NCI-H2081 treated with DMSO at 0.1 percent for 48 hours (cell line): ENCODE measurements at places on chromosomes 4 and X.

GRCh38 chrX:30626402-30626801, 26.8 kb upstream of the GK start:
- no peak for DNase-seq

- DNase-seq = no peak
Measured at GRCh38 chr4:176044589-176044951, 21.1 kb upstream of the WDR17 start.

DNA sequence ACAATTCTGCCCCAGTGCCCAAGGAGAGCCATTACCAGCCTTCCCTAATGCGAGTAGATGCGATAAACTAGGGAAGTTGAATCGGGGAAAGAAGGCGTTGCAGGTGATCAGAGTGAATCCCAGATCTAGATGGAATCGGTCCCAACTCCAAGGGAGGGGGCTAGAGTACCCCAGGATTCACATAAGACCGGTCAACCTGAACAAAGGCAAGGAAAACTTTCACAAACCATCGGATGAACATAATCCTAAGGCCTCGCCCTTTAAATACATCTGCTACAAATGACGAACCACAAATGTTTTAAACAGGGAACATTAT, 11.2 kb upstream of the ZCCHC13 start:
- no peak for DNase-seq

DNA sequence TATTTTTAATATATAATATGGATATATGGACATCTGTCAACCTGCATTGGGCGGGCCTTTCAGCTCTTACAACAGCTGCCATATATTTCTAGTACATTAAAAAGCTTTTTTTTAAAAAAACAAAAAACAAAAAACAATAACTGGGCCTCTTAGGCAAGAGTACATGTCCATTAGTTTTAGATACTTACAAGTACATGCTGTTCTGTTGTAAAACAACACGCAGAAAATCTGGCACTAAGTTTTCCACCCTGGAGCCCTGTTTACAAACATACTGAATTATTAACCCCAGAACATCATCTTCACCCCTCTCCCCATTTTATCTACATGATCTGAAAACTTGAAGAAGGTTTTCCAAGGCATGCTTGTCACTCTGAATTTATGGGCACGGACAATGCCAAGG, 29.8 kb downstream of the RAI2 start:
- no peak for DNase-seq

GRCh38 chr4:74258963-74259362, 49.3 kb upstream of the EPGN start:
- no peak for DNase-seq

DNA sequence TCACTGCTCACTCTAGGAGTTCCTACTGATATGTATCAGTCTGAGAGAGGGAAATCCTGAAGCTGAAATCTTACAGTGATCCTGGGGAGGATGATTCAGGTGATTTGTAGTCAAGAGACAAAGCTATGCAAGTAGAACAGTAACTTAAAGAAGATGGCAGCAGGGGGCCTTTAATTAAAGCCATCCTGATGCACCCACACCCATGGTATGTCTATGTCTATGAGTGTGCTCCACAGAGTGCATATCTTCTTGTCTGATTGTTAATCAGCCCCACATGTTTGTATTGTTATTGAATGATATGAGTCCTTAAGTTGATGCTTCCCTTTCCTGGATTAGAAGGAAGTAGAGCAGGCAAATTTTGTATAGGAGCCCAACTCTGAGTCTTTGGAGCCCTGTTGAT, 78.8 kb downstream of the NHS start:
- DNase-seq = no peak

DNA sequence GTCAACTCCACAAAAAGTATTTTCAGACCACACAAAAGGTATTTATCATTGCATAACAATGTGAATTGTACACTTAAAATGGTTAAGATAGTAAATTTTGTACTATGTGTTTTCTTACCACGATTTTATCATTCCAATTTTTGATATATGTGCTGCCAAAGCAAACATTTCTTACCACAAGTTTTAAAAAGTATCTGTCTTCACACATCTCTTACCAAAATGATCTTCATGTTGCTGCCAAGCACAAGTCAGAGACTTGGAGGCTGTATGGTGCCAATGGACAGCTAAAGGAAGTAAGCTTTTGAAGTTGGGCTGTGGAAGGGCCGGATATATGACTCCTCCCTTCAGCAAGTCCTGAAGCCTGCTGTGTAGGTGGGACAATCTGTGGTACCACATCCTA, 67.9 kb downstream of the TMLHE start:
- DNase-seq = no peak

GRCh38 chr4:77002321-77003107, 53.0 kb downstream of the SEPTIN11 start:
- DNase-seq = no peak

DNA sequence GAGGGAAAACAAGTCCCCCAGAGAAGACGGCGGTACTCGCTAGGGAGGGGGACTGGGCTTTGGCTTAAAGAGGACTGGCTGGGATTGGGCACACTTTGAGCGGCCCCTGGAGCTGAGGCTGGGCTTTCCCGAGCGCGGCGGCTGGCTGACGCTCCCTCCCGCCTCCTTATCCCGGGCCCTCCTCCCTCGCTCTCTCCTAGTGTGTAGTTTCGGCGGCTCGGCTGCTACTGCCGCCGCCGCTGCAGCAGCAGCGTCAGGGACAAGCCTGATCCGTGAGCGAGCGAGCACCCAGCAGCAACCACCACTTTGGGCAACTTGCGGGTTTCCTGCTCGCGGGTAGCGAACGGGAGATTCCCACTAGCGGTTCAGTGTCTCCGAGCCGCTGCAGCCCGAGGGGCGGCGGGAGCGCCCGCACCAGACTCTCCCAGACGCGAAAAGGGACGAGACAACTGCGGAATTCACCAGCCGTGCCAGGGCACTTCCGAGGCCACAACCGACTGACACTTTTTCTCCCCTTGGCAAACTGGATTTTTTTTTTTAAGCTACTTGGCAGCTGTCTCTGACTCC, 632 bp upstream of the PCDH7 start:
- no peak for DNase-seq

DNA sequence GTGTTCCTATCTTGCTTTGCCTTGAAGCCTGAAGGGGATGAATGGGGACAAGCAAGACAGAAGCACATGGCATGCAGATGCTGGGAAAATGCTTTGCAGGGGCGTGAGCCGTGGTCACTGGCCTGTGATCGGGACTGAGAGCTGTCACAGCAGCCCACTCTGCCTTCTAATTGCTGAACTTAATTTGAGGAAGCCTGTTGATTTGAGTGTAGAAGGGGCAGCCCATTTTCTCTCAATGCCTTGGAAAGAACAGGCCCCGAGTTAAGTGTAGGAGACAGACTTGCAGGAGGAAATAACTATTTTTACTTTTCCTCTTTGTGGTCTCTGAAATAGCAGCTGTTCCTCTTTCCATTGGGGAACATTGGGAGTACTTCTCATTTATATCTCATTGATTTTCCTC, 26.1 kb upstream of the TBC1D1 start:
- DNase-seq = no peak

- DNase-seq = no peak
Measured at GRCh38 chrX:140572724-140573123, 67.9 kb upstream of the SOX3 start.

DNA sequence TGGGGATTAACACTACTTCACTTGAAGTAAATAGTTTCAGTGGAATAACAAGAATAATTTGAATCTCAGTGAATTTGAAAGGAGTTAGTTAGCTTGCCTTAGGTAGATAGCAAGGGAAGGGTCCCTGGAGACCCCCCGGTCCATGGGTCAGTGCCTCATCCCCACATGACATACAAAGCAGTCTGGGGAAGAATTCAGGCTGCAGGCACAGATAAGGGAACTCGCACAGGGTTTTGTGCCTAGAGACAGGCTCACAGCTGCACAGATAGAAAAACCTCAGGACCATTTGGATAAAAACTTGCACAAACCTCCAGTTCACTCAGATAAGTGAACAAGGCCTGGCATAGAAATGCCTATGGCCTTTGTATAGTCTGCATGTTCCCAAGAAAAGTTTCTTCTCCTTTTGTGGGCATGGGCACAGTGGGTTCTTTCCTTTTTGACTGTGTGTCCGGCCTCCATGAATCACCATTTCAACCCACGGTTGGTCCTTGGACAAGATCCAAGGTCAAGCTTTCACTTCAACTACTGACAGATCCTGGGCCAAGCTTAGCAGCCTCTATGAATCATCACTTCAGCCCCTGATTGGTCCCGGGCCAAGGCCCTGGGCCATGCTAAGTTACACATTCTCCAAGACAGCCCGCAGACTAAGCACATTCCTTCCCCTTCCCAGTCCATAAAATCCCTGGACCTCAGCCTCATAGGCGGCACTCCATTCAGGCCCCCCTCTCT, 108.3 kb upstream of the KLHL4 start:
- no peak for DNase-seq

DNA sequence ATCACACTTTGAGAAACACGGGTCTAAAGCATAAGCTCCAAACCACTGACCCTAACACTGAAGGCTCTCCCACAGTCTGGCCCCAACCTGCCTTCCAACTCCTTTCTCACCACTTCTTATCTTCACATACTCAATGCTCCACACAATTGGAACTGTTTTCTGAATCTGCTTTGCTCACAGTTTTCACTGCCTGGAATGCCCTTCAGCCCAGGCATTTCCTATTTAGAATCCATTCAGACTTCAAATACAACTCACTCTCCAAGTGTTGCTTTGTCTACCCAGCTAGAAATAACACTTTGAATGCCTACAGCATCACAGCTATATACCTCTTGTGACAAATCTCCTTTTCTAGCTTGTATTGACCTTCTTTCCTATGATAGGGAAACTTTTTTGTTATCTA, 10.2 kb downstream of the OTUD4 start:
- DNase-seq = no peak

GRCh38 chrX:22430701-22431100, 158.0 kb downstream of the CBLL2 start:
- DNase-seq = no peak

DNA sequence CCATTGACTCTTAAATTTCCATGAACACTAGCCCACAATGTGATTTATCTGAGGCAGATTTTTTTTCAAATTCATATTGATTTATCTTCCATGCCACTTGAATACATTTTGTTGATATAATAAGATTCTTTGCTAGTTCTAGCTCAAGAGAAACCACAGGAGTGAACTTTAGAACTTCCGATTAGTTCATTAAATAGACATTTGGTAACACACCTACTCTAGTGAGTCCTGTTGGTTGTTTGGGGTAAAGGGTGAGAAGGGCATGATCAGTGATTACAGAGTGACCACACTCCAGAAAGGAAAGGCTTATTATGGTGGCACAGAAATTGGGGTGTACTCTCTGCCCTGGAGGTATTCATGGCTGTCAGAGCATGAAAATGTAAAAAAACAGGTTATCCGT, 120.4 kb downstream of the CDKL5 start:
- no peak for DNase-seq

GRCh38 chrX:106341823-106342222, 173.7 kb downstream of the PWWP3B start:
- no peak for DNase-seq

- no peak for DNase-seq
Measured at GRCh38 chrX:80578517-80579105, 158.4 kb downstream of the TENT5D start.

DNA sequence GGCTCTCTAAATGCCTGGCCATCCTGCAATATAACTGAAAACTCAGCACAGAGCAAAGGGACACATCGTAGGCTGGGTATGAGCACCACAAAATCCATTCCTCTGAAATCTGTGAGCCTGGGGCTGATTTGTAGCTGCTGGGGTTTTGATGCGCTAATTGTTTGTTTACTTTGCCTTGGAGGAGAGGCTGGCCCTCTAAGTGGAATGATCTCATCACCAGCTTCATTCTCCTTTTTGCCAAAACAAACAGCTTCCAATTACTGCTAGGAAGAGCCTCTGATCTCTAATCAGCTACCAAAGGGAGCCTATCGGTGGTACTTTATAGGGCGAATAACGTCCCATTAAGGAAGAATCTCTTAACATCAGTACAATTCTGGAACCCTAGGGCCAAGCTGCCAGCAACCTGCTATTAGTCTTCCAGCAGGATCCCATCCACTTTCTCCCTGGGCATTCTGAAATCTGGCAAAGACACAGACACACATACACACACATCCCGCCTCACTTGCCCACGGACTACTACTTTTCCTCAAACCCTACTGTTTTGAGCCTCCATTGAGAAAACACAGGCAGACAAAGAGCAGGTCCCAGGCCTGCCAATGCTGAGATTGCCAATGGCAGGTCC, 5.8 kb downstream of the ANOS1 start:
- peak; percentile 69 for DNase-seq

- peak; percentile 83 for DNase-seq
Measured at GRCh38 chrX:72255445-72255844, 16.6 kb upstream of the ERCC6L start.

- no peak for DNase-seq
Measured at GRCh38 chrX:140943513-140943912, 58.9 kb upstream of the SPANXB1 start.

GRCh38 chr4:126899331-126899801, 733.4 kb upstream of the INTU start:
- no peak for DNase-seq

- no peak for DNase-seq
Measured at GRCh38 chrX:154712781-154713740, 37.8 kb downstream of the GAB3 start.

- DNase-seq = no peak
Measured at GRCh38 chrX:10086676-10087075, 70.1 kb upstream of the CLCN4 start.

- no peak for DNase-seq
Measured at GRCh38 chr4:6520978-6521377, 48.6 kb upstream of the PPP2R2C start.
